ENCODE measurements at places on chromosomes 3 and 15.

- no peak for DNase-seq
Observed at GRCh38 chr3:50478051-50478450, 25.4 kb downstream of the CACNA2D2 start.

- no peak for DNase-seq
Observed at GRCh38 chr3:114285648-114286230, 8.1 kb upstream of the TIGIT start.

DNA sequence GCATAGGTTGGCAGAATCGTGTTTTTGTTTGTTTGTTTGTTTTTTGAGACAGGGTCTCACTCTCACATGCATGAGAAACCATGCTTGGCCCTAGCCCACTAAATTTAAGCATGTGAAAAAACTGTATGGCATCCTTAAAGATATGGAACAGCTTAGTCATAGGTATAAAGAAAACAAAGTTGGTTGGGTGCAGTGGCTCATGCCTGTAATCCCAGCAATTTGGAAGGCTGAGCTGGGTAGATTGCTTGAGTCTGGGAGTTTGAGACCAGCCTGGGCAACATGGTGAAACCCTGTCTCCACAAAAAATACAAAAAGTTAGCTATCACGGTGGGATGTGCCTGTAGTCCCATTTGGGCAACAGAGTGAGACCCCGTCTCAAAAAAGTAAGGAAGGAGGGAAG is 25.2 kb downstream of the EXD1 start:
- no peak for DNase-seq

- DNase-seq: peak; percentile 62
Observed at GRCh38 chr3:9067352-9067975, 104.2 kb upstream of the RAD18 start.

GRCh38 chr3:33488683-33489082 is 48.5 kb upstream of the UBP1 start:
- no peak for DNase-seq

- no peak for DNase-seq
Observed at GRCh38 chr3:72212396-72212795, 427.4 kb upstream of the PROK2 start.

DNA sequence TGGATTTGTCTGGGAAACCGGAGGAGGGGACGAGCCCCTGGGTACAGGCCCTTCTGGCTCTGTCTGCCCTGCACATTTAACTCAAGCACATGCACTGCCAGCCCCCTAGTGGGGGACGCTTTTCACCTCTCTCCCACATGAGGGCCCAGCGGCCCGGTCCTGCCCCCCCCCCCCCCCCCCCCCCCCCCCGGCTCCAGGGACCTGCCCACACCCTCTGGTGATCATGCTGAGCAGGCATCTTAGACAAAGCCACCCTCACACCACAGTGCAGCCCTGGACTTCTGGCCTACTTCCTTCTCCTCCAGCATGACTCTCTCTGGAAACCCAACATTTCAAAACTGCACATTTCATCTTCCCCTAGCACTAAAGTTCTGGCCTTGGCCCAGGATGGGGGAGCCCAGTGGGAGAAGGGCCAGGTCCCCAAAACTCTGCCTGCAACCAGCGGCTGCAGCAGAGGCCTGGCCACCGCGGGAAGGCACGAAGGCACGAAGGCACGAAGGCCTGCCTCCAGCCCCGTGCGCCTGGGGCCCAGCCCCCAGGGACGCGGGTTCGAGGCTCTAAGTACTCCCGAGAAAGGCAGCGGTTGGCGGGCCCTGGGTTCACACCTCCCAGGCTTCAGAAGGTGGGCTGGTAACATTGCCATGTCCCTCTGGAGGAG is 14.1 kb downstream of the KLF15 start:
- no peak for DNase-seq

- no peak for DNase-seq
Observed at GRCh38 chr3:50251220-50251619, 15.2 kb downstream of the GNAI2 start.

DNA sequence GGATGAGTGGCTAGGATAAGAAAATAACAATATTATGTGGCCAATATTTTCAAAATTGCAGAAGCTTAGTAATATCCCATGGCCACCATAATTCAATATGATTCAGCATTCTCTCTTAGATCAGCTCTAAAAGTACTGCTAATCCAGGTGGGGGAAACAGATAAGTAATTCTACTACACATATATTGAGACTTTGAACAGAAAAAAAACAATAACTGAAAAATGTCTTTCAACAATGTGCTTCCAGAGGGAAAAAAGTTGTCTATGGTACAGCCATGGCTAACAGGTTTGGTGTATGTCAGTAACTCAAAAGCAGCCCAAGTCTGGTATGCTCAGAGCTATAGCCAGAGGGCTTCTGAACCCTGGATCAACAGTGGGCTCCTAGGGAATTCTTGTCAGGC is 42.4 kb upstream of the PPIB start:
- DNase-seq: no peak

DNA sequence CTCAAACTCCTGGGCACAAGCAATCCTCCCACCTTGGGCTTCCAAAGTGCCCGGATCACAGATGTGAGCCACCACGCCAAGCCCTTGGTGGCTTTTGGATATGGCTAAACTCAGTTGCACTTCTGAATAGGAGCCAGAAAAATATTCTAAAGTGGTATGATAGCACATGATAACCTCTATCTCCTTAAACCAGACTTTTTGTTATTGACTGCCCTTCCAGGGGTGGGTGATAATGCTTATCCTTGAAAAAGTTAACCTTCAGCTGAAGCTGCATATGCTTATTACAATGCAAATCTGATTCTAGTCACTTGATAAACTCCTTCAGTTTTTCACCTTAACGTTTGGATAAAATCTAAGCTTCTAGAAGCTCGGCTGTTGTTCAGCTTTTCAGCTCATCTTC is 6.3 kb downstream of the CCNB2 start:
- no peak for DNase-seq

DNA sequence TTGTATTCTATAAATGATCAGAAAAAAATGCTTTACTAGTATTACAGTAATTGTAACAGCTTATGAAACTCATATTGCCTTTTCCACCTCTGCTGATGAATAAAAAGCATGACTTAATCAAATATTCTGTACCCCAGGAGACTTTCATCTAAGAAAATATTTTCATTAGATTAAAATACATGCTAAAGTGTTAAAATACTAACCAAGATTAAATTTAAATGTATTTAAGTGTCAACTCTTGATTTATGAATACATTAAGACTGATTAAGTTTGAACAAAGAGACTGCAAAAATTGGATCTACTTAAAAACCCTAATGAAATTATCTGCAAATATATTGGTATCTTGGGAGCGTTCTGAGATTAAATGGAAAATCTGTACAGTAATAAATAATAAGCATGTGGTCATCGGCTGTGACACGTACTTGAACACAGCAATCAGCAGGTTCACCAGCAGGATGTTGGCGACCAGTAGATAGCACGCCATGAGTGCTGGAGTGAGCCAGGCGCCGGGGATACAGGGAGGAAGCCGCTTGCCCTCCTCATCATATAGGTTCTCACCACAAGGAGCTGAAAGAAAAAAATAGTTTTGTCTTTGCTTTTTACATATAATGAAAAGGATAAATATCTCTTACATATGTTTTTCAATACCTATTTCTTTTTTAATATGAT is 36.6 kb upstream of the MTMR10 start:
- DNase-seq: no peak

GRCh38 chr15:60172143-60172542 is 168.0 kb downstream of the FOXB1 start:
- DNase-seq: no peak

- no peak for DNase-seq
Observed at GRCh38 chr3:60313231-60313798, 937.9 kb downstream of the FHIT start.

- no peak for DNase-seq
Observed at GRCh38 chr15:63358241-63359029, 23.2 kb downstream of the CA12 start.

- DNase-seq: no peak
Observed at GRCh38 chr3:154852515-154852914, 227.6 kb upstream of the MME start.

DNA sequence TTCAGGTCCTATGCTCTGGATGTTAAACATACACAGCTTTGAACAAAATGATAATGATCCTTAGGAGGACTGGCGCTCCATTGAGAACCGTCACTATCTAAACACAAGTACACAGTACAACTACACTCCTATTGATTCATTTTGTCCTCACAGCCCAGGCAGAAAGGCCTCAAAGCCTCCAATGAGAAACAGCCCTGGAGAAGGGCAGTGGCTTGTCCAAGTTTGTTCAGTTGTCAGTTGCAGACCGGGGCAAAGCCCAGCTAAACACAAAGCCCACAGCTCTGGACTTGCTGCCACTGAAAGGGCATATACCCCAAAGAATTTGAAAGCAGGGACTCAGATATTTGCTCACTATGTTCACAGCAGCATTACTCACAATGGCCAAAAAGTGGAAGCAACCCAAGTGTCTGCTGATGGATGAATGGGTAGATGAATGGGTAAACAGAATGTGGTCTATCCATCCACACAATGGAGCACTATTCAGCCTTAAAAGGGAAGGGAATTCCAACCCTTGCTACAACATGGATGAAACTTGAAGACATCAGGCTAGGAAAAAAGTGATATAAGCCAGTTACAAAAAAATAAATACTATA is 34.7 kb downstream of the NUP210 start:
- DNase-seq: no peak

DNA sequence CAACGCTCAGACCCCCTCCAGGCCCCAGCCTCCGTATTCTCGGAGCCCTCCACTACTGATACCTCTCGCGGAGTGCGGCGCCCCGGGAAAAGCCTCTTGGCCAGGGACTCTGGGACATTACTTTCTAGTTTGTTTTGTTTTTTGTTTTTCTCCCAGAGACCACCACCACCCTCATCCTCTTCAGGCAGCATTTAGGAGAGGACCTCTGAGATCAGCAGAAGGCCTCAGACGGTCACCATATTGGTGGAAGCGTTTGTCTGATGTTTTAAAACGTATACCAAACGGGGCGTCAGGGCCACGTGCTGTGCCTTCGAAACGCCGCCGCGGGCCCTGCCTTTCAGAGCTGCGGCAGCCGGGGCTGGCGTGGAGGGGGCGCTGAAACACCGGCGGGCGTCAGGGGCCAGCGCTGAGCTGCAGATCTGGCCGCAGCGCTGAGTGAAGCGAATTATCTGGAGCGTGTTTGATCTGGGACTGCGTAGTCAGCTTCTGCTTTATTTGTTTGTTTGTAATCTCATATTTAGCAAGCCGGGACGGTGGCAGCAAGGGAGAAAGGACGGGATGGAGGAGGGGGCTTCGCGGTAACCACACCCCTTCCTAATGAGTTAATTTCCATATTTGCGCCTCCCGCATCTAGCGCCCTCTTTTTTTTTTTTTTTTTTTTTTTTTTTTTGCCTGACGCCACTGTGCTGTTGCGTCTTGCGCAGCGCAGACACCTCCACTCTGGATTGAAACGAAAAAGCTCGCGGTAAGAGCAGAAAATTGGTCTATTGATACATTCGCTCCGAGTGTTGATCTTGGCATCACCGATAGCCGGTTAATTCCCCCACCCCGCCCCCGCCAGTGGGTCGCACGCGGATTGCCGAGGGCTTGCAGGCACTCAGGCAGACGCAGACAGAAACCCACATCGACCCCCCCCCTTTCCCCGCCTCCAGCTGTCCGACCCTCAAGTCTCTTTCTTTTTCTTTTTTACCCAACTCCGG is 14.9 kb downstream of the SOX2 start:
- DNase-seq: no peak

GRCh38 chr3:195123281-195123691 is 147.7 kb downstream of the XXYLT1 start:
- DNase-seq: no peak

GRCh38 chr3:195256639-195257453 is 14.1 kb downstream of the XXYLT1 start:
- no peak for DNase-seq

DNA sequence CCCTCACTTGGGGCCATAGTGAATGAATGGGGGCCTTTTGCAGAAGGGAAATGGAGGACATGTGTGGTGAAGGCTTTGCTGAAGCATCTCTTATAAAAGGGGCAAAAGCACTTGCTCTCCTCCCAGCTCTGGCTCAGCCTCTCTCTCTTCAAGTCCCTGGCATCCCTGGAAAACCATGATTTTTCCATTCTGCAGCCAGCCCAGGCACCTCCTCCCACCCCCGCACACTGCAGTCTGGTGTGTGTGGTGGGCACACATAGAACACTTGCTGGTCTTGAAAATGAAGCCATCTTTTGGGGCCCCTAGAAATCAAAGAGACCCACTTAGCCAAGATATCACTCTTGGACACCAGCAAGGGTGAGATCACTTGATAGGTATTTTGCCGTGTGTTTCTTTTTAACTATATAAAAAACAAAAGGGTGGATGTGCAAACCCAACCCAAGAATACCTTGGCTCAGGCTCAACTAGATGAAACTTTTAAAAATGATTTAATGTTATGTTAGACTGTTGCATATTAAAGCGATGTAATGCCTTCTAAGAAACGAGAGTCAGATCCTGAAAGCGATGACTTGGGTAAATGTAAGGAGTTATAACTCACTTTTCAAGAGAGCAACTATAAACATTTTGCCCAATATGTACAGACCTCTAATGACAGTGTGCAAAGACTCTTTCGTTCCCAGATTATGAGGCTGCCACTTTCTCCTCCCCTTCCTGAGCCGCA is 16.4 kb upstream of the ALDH1A3 start:
- no peak for DNase-seq

DNA sequence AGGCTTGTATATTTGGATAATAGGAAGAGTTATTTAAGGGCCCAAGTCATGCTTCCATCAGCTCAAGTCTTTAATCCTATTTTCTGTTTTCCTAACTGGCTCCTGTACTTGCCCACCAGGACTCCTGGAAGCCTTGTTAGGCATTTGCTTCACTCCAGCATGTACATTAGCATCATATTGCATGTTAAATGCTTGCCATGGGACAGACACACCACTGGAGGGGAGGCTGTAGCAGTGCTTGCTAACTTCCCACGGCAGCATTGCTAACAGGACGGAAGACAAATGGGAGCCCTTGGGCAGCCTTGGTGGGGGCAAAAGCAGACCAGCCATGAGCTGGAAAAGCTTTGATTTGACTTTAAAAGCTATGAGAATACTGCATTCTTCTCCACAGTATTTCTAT is 6.1 kb downstream of the TMOD2 start:
- no peak for DNase-seq

GRCh38 chr3:156811089-156811862 is 14.9 kb upstream of the LEKR1 start:
- no peak for DNase-seq

GRCh38 chr15:45212493-45212892 is 24.7 kb upstream of the SHF start:
- no peak for DNase-seq

DNA sequence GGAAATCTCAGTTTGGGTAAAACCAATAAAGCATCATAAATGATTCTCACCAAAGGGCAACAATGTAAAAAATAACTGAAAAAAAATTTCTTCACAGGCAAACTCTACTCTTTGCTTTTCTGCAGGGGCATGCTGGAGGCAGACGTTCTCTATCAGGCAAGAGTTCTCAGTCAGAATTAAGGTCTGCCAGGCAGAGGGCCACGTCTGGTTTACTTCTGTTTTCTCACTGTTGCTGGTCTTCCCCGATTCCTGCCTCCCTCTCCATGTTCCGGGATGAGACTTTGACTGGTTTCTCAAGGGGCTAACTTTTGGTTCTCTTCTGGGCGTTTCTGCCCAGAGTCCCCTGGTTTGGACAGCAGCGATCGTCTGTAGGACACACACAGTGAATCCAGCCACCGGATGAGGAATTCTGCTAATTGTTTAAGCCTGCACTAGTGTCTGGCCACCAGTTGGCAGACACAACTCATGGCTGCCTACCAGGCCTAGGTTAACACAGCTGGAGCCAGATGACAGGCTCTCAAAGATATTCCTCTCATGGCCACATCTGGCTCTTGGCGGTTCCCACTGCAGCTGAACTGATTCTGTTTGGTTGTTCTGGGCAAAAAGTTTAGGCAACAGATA is 273.1 kb downstream of the FOXP1 start:
- no peak for DNase-seq

GRCh38 chr3:178990293-178990692 is 81.3 kb downstream of the ZMAT3 start:
- DNase-seq: no peak

Measured in kidney capillary endothelial cell (primary cell).